ENCODE measurements at places on chromosomes 2 and 18. TPM values are rescaled to one million over a fixed set of nuclear protein-coding genes. Genes with fewer than 3 reads are reported as not detected.

DNA sequence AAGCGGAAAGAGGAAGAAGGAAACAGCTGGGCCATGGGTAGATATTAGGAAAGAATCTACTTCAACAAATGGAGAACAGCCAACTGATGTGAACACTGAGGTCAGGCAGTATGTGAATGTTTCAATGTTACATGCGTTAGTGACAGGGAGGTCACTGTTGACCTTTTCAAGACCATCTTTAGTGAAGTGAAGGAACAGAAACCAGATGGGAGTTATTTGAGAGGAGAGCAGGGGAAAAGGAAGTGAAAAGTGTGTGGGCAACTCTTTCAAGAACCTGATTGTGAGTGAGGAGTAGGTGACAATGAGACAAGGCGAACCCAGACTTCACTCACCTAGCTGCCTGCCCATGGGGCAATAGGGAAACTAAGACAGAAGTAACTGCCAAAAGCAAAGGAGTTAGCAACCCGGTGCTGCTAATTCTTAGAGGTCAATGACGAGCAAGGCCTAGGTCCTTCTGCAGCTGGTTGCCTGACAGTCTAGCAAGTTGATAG is 67.0 kb downstream of the SP3 start:
- DNase-seq, result no peak

- DNase-seq, result no peak
These were observed 34.5 kb upstream of the CCDC93 start for GRCh38 chr2:118048401-118048800.

DNA sequence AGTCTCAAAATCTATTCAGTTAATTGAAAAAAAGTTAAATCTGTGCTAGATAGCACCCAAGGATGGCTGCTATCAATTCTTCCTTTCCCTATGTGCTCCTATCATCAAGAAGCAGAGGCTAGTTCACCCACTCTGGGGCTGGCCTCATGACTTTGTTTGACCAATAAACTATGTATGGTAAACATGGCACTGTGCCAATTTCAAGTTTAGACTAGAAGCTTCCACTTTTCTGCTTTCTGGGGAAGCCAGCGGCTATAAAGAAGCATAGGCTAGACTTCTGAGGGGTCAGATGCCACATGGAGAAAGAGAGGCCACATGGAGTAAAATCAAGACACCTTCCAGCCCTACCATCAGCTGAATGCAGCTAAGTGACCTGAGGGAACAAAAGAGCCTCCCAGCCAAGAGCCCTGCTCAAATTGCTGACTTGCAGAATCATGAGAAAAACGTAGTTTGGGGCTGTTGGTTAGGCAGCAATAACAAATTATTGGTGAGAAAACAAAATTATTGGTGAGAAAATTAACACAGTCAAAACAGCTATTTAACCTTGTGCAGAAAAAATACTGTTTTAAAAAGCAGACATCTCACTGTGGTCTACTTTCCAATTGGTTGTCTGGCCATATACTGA is 86.5 kb upstream of the SLC14A2 start:
- no peak for DNase-seq

DNA sequence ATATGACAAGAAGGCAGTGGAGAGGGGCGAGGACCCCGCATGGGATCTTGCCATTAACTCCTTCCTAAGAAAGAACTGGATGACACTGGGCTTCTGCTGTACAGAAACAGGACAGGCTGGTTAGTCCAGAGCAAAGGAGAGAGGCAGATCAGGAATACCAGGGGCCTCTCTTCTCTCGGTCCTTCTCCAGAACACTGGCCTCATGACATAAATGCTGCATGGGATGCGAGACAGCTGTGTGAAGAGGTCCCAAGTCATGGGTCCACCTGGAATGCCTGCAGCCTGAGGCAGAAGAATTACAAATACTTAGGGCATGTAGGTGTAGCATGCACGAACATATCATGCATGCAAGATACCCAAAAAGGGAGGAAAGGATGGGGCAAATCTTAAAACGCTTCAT is 9.1 kb downstream of the MBOAT2 start:
- DNase-seq, result no peak

DNA sequence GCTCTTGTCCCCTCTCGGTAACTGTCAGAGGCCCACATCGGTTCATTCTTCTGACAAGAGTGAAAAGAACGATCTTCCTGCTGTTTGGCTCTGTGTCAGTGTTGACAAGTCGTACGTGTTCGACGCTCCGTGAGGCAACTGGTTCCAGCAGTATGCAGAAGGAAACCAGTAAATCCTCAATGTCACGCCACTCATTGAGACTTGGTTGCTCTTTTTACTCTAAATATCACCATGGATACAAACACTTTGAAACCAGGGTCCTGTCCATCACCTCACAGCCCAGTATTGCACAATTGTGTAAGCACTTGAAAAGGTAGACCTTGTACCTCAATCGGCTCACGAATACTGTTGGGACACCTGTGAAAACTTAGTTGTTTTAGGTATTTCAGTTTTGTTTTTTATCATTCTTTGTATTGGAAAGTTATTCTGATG is 136.4 kb downstream of the ZNF407 start:
- DNase-seq, result no peak

DNA sequence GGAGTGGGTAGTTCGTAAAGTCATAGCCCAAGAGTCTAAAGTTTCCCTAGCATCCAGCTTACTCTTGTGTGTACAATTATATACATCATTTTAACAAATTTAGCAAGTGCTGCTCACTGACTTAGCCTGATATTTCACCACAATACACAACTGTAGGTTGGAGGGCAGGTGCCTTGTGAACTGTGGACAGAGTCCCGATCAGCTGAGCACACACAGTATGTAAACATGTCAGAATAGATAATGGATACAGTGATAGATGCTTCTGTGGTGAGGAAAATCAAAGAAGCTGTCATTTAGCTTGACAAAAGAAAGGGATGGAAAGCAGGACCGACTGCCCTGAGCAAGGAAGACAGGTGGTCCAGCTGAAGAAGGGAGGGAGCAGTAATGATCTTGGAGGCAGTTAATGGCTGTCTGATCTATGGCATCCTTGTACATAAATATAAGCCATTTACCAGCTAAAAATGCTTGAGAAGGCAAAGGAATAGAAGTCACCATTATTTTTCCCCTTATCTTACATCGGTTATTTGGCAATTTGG is 372.8 kb upstream of the UBE2E3 start:
- no peak for DNase-seq

DNA sequence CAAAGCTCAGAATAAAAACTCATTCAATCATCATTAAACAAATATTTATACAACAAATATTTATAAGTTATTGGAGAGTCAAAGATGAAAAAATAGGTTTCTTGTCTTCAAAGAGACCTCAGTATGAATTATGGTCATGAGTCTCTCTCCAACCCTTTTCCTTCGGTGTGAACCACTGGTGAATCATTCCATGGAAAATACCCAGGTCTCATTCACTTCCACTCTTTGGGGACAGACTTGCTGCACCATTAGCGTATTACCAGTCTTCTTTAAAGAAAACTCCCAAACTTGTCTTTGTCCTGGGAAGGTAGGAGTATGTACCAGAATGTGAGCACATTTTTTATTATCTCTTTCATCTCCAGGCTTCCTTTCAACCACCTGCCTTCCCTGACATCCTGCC is 257.4 kb upstream of the RBMS1 start:
- DNase-seq, result peak; percentile 10

- peak; percentile 45 for DNase-seq
These were observed 5.1 kb upstream of the PAX8 start for GRCh38 chr2:113283704-113284284.

GRCh38 chr2:138403431-138403927 is 98.1 kb upstream of the SPOPL start:
- DNase-seq, result no peak

DNA sequence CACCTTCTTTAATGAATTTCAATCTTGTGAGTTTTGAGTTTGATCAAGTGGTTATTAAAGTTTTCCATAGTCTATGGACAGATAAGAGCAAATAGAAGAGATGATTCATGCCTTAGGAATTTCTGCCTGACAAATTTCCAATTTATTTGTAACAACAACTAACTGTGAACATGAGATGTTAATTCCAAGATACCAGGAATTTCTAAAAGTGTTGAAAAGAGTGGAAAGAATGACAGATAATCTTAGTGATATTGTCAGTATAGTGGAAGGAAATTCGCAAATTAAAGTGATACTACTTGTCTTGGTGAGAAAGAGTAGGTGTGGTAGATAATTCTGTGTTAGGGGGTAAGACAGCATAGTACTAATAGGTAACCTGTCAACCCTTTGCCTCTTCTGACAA is 82.4 kb downstream of the AGPS start:
- peak; percentile 86 for DNase-seq

DNA sequence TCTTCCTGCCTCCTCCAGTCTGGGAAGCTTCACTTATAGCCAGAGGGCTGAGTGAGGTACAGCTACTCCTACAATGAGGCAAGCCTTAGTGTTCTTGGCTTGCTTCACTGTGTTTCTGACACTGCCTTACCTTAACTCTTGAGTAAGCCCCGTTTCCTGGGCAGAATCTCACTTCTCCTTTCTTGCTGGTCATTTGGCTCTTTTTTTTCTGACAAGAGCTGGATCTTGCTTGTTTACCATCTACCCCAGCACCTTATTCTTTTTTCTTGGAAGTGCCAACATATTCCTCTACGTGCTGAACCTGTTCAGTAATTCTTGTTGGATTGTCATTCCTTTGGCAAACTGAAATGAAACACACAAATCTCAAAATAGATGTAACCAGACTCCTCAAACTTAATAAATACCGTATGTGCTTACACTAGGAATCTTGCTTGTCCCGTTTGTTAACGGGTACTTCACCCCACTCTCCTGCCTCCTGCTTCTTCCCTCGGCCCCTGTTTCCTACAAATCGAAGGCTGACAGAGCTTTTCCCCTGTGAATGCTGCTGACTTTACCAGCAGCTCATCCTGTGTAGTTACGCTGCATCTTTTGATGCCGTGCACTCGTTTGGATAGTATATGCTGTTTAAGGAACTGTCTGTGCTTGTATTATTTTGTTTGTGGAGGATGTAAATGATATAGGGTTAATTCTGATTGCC is 132.2 kb downstream of the FMNL2 start:
- no peak for DNase-seq

- no peak for DNase-seq
These were observed 1094.8 kb downstream of the SUCLG1 start for GRCh38 chr2:83364264-83364663.

GRCh38 chr2:59232394-59233165 is 991.5 kb upstream of the FANCL start:
- no peak for DNase-seq

DNA sequence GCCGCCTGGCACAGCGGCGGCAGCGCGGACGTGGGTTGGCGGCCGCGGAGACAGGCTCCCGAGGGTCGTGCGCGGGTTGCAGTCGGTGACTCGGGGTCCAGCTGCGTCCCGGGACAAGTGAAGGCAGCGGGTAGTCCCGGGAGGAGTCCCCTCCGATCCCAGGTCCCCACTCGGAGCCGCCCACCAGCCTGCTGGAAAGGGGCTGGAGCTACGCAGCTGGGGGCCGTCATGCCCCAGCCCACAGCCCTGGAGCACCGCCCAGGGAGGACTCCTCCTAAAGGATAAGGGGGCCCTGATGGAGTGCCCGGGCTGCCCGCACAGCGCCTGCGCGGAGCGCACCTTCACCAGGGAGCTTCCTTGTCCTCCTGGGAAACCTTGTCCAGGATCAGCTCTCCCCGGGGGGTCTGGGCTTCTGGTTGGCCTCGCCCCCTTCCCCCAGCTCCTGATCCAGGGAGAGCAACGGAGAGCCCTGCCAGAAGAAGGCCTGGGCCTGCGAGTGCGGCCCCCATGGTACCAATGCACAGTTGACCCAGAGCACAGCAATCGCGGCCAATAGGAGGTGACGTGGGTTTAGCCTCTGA is 25.9 kb upstream of the ALPP start:
- DNase-seq, result no peak

DNA sequence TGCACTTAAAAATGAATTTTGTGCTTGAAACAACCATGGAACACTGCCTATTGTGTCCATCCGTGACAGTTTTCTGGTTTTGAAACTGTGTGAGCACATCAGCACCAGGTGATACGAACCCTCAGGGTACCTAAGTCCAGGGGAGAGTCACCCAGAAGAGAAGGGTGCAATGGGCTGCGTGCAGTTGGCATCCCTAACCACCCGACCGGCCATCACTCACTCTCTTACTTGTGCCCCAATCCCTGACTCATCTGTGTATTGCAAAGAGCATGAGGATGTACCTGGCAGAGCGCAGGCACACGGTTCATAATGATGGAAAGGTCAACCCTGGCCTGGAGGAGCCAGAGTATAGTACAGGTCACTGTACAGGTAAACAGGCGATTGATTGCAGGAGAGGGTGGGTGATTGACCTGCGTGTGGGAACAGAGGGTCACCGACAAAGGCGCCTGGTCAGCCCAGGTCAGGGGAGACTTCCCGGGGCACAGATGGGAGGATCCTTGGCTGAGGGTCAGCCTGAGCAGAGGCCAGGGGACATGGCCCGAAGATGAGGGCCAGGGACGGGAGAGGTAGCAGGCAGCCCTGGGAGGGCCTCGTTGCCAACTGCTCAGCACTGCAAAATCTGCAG is 160.3 kb downstream of the SEPTIN10 start:
- no peak for DNase-seq

- DNase-seq, result no peak
These were observed 4.8 kb downstream of the ITPRID2 start for GRCh38 chr2:181896286-181896685.

DNA sequence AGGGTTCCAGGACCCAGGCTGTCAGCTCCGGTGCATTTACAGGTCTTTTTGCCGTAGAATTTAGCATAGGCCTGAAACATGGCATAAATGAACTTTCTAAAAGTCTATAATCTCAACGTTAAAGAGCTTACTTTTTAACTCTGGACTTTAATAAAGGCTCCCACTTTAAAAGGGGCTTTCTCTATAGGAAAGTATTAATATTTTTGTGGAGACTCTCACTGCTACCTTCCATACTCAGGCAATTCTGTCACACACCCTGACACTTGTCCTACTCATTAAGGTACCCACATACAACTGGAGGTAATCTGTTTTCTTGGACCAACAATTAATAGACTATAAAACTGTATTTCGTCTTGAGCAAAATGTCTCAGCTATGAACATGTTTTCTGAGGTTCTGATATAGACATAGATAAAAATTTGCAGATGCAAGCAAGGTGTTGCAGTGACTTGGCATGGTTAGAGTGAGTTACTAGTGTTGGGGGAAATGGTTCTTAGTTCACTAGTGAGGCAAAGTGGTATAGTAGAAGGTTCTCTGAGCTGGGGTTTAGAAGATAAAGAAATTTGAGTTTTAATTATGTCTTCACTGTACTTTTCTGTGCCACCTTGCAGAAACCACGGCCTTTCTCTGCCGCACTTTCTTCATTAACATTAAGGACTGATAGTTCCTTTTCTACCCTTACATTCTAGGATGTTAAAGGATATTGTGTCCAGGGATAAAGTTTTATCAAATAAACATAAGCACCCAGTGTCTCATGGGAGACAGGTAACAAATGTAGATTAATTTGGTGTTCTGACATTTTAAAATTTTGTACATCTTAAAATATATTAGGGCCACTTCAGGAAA is 10.8 kb upstream of the NR4A2 start:
- no peak for DNase-seq

- DNase-seq, result no peak
These were observed 25.8 kb downstream of the ITGB6 start for GRCh38 chr2:160174322-160174721.

PROKR1 gene
- not detected for polyA plus RNA-seq

FEV gene
- not detected for polyA plus RNA-seq

TIMM21 gene
- polyA plus RNA-seq, result 22.9 TPM

ASB1 gene
- 12.3 TPM for polyA plus RNA-seq

HRH4 gene
- 0.03 TPM for polyA plus RNA-seq

DSG1 gene
- polyA plus RNA-seq, result not detected

REG3G gene
- polyA plus RNA-seq, result not detected

GRB14 gene
- 3.0 TPM for polyA plus RNA-seq

Measured in endothelial cell of umbilical vein (primary cell).